Activated T-cell treated with anti-CD3 and anti-CD28 coated beads, Interleukin-2, amount 50 U/mL, for 4 hours (primary cell): ENCODE measurements at places on chromosomes 12 and 14. TPM values are rescaled to one million over a fixed set of nuclear protein-coding genes. Genes with fewer than 3 reads are reported as not detected.

The C12orf50 gene
- not detected for total RNA-seq

The KIF5A gene
- 0.98 TPM for total RNA-seq

DNA sequence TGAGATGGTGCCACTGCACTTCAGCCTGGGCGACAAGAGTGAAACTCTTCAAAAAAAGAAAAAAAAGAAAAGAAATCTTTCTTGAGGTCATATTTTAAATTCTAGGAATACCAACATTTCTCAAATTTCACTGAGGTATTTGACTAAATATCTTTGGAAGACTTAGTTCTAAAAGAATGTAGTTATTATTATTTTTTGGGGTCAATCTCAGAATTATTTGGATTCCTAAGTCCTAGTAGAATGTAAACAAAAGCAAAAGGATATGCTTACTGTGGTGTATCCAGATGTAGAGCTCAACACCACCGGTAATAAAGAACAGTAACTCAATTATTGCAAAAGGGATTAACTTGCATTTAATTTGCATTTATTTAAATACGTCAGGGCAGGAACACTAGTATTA lies 25.0 kb downstream of the PRICKLE1 start:
- DNase-seq, result no peak

GRCh38 chr12:104687823-104688573 lies 231.2 kb downstream of the CHST11 start:
- DNase-seq, result no peak

- DNase-seq, result no peak
Observed at GRCh38 chr14:89504091-89504490, 87.1 kb upstream of the FOXN3 start.

The ITGB7 gene
- 82.1 TPM for total RNA-seq

The SLC25A21 gene
- not detected for total RNA-seq

GRCh38 chr14:94681300-94682060 lies 69.3 kb downstream of the SERPINA3 start:
- no peak for DNase-seq

The TRHDE gene
- total RNA-seq, result not detected

DNA sequence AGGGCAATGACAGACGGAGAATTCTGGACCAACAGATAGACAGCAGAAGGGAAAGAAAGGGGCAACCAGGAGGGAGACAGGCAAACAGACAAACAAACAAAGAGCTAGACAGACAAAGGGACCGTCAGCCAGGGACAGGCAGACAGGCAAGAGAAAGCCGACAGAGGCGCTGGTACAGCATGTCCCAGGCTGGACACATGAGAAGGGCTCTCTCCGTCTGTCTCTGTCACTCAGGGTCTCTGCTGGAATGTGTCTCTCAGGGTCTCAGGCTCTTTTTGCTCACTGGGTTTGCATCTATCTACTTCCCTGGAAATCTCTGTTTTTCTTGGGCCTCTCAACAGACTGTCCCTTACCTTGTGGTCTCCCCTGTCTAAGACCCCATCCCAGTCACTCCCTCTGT lies 8.2 kb upstream of the SMUG1 start:
- DNase-seq, result no peak

The GPR33 gene
- not detected for total RNA-seq

DNA sequence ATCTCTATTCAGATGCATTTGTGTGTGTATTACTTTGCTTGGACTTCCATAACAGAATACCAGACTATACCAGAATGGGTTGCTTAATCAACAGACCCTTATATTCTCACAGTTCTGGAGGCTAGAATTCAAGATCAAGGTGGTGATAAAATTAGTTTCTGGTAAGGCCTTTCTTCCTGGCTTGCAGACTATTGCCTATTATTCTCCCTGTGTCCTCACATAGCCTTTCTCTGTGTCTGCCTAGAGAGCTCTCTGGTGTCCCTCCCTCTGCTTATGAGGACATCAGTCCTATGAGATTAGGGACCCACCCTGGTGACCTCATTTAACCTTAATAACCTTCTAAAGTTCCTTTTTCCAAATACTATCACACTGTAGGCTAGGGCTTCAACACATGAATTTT lies 106.0 kb downstream of the FAR2 start:
- DNase-seq, result no peak

The DLK1 gene
- total RNA-seq, result 0.68 TPM

- DNase-seq, result no peak
Observed at GRCh38 chr14:51242545-51243490, 2.8 kb downstream of the TMX1 start.

The BIN2 gene
- total RNA-seq, result 16.4 TPM

The CHGA gene
- not detected for total RNA-seq

The MMP17 gene
- total RNA-seq, result 0.28 TPM

The GLT8D2 gene
- not detected for total RNA-seq

The PTPN6 gene
- 404 TPM for total RNA-seq

The HHIPL1 gene
- total RNA-seq, result not detected

The MFAP5 gene
- not detected for total RNA-seq

The KRT74 gene
- not detected for total RNA-seq

DNA sequence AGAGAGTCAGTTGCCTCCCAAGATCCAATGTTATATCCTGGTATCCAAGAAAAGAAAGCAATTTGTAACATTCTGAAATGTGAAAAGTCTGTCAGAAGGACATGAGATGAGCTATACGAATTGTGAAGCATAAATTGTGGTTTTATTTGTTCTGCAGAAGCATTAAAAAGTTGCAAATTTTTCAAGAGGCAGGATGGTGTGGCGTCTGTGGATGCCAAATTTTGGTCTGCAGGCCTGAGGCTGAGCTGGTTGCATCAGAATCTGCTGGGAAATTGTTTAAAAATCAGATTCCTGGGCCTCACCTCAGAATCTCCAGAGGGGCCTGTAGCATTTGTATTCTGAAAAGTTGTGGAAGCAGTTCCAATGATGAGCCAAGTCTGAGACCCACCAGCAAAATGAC lies 284.7 kb downstream of the NUAK1 start:
- no peak for DNase-seq

DNA sequence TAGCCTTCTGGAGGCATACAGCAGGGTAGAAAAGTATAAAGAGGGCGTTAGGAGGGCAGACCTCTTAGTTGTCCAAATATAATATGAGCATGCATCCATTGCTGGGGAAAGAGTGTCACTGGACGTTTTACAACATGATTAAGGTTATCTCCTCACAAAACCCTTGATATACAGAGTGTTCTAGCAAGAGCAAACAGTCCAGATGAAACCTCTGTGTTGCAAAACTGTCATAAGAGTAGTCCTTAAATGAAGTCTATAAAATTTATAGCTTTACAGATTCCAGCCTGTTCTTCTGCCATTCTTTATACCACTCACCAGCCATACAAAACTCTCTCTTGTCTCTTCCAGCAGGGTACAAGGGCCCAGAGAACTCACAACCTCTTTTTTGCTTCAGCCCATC lies 21.7 kb downstream of the WBP11 start:
- no peak for DNase-seq

DNA sequence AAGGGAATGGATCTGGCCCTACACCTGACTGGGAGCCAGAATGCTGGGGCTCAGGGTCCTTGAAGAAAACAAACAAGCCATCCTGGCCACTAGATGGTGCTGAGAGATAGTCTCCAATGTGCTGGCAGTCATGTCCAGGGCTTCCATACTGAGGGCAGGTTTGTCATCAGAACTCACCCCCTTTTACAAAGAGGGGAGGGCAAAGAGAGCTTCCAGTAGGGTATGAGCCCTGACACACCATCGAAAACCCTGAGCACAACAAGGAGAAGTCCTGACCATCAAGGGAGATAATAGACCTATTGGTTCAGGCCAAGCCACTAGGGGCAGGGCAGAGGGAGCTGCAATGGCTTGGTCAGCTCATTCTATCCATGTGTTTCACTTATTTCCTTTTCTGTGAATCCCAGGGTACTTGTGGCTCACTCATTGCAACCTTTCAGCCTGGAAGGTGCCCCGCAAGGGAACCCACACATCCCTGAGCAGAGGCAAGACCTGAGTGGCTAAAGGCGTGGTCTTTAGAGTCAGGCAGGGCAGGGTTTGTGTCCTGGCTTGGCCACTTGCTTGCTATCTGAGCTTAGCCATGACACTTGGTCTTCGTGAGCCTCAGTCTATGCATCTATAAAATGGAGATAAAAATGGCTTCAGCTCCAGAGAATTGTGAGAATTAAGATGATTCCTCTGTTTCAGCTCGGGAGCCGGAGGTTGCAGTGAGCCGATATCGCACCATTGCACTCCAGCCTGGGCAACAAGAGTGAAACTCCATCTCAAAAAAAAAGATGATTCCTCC lies 6.2 kb upstream of the PLEKHH1 start:
- DNase-seq, result peak; percentile 30

The TCL1B gene
- not detected for total RNA-seq

DNA sequence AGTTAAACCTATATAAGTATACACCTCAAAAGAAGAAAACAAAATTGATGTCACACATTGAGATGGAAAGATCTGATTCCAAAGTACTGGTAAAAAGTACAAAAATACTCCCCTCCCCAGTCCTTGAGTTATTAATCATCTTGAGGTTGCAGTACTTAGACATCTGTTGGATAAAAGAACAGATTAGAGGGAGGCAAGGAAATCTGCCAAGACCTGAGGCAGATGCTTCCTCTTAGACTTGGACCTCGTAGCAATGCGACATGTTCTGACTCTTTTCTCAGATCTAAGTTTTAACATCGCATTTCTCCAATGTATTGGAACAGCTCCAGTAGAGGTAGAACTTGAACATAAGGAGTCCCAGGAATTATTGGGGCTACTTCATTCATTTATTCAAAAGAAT lies 187.9 kb upstream of the GRIN2B start:
- DNase-seq, result no peak

DNA sequence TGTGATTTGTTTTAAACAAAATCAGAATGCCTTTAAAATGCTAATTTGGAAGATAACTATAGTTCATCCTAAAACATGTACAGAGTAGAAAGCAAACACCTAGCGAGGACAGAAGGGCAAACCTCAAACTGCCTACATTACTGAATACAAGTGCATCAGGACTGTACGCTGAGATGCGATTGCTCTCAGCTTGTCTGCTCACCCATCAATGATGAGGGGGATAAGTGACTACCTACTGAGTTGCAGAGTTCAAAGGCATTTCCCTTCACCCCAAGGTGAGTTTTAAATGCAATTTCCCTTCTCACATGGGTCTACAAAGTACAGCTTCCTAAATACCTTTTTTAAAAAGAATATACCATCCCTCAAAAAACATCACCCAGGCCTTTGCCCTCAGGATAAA lies 52.9 kb downstream of the PHLDA1 start:
- no peak for DNase-seq

DNA sequence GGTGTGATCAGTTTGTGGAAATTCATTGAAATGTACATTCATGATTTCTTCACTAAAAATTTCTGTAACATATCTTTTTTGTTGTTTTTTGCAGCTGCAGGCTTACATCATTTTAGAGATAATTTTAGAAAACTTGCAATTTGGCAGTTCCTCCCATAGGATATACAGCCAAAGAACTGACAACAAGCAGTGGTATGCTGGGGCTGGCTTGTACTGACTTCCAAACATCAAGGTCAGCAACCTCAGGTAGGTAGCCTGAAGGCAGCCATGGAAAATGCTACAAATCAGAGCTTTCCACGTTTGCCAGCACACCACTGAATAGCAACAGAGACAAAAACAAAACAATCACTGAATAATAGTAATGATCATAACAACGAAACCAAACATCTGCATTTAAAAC lies 21.2 kb downstream of the TRIM9 start:
- no peak for DNase-seq

DNA sequence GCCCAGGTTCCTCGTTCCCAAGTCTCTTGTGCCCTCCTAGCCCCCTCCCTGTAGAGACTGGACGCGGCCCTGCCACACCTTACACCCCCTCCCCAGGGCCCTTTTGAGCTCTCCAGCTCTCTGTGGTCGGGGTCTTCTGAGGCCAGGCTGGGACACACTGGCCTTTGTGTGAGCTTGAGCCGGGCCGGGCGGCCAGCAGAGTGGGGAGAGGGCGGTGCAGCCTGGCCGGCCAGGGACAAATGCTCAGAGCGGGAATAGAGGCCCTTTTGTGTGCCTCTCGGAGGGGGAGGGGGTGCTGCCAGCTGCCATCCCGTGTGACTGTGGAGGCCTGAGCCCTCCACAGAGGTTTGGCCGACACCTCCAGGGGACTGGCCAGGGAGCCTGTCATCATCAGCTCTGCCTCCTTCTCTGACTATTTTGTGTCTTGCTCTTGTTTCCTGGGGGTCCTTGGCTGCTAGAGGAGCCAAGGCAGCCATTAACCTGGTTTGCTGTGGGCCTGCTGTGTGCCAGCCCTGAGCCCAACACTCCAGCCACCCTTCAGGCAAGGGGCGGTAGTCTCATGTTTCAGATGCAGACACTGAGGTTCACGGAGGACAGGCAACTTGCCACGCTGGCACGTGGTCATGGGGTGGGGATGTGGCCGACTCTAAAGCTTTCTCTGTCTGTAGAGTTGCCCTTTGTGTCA lies 13.6 kb downstream of the FAM222A start:
- no peak for DNase-seq

The NANOG gene
- 0.33 TPM for total RNA-seq

- DNase-seq, result no peak
Observed at GRCh38 chr14:34741840-34742239, 27.4 kb upstream of the CFL2 start.

The OR10A7 gene
- total RNA-seq, result not detected

DNA sequence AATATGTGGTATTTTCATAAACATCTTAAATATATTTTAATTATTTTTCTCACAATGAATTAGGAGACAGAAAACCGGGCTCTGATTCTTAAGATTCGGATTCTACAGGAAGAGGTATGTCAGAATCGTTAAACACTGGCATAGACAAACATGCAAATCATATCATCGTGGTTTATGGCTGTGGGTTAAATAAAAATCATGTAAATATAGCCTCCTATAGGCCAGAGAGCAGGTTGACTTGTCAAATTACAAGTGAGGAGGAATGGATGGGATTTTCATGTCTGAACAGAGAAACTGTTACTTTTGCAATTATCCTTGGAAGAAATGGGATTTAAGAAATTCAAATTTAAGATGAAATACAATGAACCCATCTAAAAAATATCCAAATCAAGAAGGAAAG lies 74.9 kb upstream of the BCAT1 start:
- no peak for DNase-seq

DNA sequence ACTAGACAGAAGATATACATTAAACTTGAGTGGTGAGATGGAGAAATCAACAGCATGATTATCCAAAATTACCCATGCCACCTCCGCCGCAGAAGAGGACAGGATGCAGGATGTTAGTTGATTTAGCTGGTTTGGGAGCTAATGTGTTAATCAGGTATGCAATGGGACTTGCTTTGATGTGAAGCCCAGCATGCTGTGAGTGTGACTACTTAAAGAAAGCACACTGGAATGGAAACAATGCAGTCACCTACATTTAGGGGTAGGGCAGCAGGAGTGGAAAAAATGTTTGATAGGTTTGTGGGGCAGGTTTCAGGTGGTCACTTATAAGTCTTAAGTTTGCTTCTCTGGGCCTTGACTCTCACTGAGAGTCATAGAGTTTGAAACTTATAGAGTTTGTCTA lies 170.0 kb upstream of the DAAM1 start:
- no peak for DNase-seq

DNA sequence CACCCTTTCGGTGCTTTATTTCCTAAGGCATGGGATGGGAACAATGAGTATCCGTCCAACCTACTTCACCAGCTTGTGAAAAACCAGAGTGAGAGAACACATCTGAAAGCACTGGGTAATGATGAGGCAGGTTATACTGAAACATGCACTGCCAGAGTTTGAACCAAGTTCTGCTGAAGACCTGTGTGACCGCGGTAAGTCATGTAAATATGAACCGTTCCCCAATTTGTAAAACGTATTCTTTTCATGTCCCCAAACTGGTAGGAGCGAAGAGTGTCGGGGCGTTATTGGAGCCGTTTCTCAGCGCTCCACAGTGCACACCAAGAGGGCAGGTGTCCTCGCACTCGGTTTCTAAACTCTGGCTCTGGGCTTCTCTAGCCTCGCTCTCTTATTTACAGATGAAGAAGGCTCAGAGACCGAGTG lies 788 bp upstream of the NGDN start:
- DNase-seq, result no peak

GRCh38 chr14:78633752-78634151 lies 463.6 kb downstream of the NRXN3 start:
- no peak for DNase-seq

The KRT77 gene
- not detected for total RNA-seq
